HFF-Myc (cell line): ENCODE measurements at places on chromosomes 3 and 15.

- peak; percentile 75 for DNase-seq
These were observed 11.4 kb downstream of the GPR87 start for GRCh38 chr3:151305060-151305774.

- no peak for DNase-seq
These were observed 7.2 kb upstream of the MCF2L2 start for GRCh38 chr3:183435661-183436060.

DNA sequence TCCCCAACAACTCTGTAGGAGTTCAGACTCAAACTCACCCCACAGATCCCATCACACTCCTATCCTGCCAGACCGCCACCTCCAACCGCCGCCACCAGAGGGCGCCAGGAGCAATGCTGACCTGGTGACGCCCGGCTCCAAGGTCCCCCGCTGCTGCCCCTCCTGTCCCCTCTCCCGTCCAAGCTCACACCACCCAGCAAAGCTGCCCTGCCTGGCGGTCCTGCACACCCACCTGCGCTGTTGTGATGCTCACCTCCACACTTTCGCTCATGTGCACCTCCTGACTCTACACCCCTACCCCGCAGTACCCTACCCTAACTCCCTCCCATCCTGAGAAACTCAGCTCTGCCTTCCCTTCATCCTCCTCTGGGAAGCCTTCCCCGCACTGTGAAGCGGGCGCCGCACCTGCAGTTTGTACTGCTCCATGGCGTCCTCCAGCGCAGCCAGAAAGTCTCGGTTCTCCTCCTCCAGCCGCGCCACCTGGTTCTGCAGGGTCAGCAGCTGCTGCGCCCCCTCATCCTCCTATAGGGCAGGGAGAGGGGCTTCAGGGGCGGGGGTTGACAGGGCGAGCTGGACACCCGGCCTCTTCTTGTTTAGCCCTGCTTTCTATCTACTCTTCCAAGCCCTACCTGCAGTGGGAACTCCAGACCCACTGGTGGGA lies 7.9 kb downstream of the KIF7 start:
- DNase-seq: no peak

- DNase-seq: no peak
These were observed 11.4 kb downstream of the CCDC14 start for GRCh38 chr3:123949641-123950040.

DNA sequence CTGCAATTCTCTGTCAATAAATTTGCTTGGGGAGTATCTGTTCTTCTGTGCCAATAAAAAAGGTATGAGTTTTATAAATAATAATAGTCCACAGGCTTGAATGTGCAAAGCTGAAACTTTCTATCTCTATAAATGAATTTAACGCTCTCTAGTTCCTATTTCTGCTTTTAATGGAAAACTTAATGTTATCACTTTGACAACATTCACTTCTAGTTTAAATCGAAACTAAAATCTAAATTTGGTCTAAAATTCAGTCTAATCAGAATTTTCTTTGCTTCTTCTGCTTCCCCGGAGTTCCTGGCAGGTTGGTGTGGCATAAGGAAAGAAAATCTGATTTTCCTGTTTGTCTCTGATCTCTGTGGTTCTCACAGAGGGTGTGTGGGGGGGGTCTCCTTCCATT lies 450.1 kb upstream of the TBL1XR1 start:
- DNase-seq: no peak

- DNase-seq: no peak
These were observed 97.1 kb downstream of the TMEM212 start for GRCh38 chr3:171940151-171940649.
